ENCODE measurements at places on chromosomes 6 and 20.

GRCh38 chr6:63964366-63964765, 328.8 kb downstream of the PHF3 start:
- no peak for DNase-seq

DNA sequence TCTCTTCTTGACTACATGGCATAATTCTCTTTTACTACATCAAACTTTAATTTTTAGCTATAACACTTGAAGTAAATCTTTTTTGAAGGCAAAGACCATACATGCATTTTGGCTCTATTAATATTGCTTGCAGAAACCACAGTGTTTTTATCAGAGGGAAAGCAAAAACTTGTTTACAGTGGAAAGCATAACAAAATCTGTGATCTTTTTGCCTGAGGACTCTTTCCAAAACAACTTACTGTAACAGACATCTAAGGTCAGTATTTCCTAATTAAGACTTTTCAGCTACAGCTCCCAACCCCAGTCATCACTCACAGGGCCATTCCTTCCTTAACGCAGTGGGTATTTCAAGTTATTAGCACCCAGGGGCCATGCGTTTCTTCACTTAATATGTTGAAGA, 274.7 kb downstream of the CDKAL1 start:
- DNase-seq = no peak

DNA sequence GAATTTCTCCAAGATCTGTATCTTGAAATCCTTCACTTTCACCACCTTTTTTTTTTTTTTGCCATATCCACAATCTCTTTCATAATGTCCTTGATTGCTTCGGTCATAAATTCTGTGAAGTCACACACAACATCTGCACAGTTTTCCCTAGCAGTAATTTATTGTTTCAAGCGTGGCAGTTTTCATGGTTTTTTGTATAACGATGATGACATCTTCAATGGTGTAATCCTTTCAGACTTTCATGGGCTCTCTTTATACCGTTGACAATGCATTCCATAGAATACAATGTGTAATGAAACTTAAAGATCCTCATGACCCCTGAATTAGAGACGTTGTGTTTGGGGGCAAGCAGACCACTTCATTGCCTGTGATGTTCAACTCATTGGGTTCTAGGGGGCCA, 693.1 kb downstream of the PTPRT start:
- DNase-seq = no peak

DNA sequence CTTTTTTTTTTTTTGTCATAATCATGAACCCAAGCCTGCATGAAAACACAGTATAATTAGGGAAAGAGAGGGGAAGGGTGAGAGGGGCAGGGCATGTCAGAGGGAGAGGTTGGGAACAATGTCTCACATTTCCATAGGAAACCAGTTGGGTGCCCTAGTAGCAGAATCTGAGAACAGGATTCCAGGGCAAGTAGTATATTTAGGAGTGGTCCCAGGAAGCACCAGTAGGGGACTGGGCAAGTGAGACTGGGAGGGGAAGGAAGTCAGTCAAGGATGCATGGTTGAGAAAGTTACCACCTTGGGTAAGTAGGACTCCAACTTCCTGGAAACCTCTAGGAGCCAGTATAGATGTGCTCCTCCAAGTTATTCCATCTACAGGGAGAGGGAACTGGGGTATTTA, 88.6 kb upstream of the MAFB start:
- DNase-seq = no peak

GRCh38 chr20:54140927-54141566, 32.7 kb downstream of the CYP24A1 start:
- DNase-seq = no peak

- DNase-seq = no peak
Measured at GRCh38 chr6:143732536-143732935, 54.8 kb downstream of the PHACTR2 start.

DNA sequence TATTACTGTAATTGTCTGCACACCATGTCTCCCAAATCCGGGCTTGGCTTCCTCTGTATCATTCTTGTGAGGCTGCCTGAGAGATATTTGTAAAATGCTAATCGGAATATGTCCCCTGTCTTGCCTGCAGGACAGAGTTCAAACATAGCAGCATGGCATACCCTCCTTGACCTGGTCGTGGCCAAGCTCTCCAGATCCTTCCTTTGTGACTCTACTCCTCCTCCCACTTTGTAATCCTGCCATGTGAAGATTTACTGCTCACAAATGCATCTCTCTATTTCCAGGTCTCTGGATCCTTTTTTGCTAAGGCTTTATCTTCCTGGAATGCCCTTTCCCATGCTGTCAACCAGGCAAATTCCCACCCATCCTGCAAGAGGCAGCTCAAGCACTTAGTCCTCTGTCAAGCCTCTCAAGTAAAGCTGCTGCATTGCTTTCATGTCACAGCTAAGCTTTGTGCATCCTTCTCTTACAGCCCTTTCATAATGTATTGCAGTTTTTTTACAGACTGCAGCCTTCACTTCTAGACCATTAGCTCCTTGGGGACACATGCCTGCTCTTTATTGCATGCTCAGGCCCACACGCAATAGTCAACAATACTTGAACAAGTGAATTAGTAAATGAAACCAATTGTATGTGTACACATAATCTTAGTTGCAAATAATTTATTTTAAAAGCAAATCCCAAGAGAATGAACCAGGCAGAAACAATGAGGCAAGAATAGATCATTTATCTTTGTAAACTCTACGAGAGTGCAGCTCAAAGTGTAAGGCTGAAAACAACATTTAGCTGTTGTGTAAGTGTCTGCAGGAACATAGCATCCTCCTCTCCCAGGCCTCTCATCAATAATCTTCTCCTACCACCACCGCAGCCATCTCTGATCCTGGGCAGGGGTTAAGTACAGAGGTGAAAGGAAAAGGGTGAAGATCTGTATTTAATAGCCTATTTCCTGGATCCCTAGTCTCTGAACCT, 45.8 kb downstream of the HIVEP2 start:
- DNase-seq = no peak

GRCh38 chr6:163324688-163325389, 89.7 kb upstream of the QKI start:
- no peak for DNase-seq

GRCh38 chr6:42898891-42899361, 16.9 kb upstream of the PTCRA start:
- peak; percentile 84 for DNase-seq

GRCh38 chr20:62571669-62572344, 70.5 kb upstream of the SLCO4A1 start:
- no peak for DNase-seq

- no peak for DNase-seq
Measured at GRCh38 chr6:145483191-145483996, 251.9 kb downstream of the EPM2A start.

DNA sequence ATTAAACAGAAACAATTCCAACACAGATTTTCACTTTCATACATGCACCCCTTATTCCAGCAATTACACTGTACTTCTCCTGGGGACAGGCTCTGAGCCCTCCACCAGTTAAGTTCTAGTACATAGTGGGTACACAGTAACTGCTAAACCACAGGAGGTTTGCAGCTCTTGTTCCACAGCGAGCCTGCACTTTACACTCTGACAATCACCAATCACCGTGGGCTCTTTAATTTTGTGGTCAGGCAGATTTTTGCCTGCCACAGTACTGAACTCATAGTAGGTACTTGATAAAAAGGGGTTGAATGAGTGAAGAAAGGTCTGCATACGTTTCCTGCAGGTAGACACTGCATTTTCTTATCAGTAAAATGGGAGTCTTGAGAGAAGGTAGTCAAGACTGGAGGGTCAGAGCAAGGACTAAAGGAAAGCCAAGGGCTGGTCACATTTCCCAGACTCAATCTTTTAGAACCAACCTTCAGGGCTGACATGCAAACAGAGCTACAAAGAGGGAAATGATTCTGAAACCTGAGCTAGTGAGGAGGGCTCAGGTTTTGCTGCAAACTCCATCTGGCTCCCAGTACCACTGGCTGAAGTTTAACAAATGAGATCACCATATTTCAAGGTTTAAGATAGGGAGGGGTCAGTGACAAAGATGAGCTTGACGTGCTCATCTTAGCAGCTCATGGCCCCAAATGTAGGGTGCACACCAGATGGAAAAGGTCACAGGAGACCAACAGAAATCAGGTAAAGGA, 404.6 kb downstream of the BTBD9 start:
- no peak for DNase-seq

DNA sequence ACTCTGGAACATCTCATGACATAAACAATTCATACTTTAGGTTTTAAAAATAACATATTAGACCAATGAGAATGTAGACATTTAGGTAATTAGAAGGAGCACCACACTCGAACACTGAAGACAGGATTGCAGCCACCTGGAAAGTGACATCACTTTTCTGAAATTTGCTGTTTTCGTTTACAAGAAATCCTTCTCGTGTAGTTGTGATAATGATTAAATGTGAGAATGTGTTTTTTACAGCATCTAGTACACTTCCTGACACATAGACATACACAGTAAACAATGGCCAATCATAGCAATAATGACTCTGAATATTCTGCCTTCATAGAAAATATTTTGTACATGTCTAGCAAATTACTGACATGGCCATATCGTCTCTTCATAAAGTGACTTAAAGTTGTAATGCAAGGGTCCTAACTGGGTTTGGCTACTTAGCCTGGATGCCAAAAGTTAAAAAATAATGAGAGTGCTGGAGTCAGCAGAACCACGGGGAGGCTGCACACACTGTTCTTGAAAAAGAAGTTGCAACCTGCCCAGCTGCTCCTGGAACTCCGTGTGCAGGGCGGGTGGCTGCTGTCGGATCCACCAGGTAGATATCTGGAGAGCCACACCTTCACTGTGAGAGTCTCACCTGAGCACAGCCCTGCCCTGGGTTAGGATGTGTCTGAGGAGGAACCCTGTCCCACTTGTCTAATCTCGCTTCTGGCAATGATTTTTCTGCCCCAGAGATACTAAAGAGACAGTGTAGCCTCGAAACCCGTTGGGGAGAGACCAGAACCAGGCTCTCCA, 212.9 kb downstream of the QKI start:
- no peak for DNase-seq

GRCh38 chr20:13276945-13277541, 56.0 kb downstream of the ISM1 start:
- no peak for DNase-seq

DNA sequence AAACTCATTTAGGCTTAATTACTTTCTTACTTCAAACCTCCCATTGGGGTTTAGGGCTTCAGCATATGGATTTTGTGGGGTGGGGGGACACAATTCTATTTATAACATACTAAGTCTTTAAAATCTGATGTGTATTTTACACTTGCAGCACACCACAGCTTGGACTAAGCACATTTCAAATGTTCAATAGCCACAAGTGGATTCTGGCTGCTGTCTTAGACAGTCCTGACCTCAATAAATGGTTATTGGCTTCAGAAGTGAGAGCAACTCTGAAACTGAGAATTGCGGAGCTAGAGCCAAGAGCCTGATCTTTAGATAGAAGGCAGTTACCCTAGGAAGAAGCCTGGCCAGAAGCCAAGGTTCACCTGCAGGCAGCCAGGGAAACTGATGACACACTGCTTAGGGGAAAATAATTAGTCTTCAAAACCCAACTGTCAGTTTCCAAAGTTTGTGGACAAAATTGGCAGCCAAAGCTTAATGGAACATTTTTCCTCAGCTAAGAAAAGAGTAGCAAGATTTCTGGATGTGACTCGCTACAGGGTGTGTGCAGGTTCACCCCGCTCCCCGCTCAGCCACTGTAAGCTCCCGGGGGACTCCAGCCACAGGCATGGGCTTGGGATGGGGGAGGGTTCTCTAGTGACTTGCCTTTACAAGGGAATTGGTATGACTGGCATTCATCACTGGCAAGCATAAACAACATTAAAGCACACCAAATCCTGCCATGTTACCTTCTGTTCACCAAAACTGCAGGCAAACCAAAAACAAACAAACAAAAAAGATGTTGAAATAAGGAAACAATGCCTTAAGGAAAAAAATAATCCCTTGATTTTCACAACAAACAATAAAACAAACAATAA, 219.8 kb downstream of the TFAP2A start:
- no peak for DNase-seq

GRCh38 chr6:112296122-112296521, 41.8 kb upstream of the LAMA4 start:
- DNase-seq = no peak

DNA sequence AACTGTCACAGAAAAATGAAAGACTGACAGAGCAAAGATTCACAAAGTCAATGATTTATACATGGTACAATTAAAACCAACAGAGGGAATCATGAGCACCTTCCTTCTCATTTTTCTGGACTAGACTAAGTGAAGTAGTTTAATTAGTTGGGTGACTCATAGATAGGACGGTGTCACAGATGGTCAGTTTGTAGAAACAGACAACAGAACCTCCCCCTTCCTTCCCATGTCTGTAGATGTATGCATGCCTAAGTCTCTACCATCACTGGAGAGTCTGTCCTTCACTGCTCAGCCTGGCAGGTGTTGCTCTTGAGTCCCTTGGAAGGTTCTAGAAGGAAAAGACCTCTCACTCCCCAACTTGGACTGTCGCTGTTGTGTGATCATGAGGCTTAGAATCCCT, 75.4 kb upstream of the EEF1E1 start:
- no peak for DNase-seq

- DNase-seq = no peak
Measured at GRCh38 chr6:139690007-139690406, 315.6 kb upstream of the CITED2 start.

DNA sequence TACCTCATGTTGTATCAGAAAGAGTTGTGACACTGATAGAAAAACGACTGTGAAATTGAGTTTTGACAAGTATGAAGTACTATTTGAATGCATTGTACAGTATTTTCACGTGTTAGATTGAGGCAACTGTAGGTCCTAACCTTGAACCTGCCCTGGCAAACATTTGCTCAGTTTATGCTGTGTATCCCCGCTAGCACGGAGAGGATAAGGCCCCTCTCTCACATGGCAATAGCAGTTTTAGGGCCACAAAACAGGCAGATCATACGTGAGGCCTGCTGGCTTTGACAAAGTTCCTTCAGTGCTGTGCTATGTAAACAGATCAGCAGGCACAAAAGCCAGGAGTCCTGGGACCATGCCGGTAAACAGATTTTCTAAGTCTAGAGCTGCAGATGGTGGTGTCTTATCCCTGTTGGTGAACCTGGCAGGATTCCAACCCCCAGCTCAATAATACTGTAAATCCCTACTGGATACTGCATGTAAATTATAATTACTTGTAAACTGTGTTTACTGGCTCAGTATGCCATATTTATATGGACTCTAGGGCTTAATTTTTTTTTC, 23.8 kb upstream of the FAM217A start:
- DNase-seq = no peak

DNA sequence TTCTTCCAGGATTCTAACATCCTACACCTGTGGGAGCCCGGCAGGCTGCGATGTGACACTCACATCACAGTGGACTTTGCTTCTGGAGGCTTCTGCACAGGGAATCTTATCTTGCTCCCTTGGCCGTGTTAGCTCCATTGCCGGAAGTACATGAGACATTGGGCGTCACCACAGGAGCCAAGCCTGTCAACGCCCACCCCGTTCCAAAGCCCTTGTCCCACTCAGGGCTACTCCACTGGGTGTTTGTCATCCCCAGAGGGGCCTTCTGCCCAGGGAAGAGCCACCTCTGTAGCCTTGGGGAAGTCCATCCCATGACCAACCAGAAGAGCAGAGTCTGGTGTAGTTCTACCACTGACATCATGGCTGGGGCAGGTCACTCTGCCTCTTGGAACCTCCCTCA, 1.7 kb downstream of the RAB44 start:
- DNase-seq = no peak

Measured in activated CD8-positive, alpha-beta memory T cell treated with anti-CD3 and anti-CD28 coated beads, Interleukin-2, amount 50 U/mL, for 48 hours (primary cell).